ENCODE measurements at places on chromosomes 12 and 14.

GRCh38 chr14:57018065-57018464 lies 207.8 kb upstream of the OTX2 start:
- no peak for DNase-seq

DNA sequence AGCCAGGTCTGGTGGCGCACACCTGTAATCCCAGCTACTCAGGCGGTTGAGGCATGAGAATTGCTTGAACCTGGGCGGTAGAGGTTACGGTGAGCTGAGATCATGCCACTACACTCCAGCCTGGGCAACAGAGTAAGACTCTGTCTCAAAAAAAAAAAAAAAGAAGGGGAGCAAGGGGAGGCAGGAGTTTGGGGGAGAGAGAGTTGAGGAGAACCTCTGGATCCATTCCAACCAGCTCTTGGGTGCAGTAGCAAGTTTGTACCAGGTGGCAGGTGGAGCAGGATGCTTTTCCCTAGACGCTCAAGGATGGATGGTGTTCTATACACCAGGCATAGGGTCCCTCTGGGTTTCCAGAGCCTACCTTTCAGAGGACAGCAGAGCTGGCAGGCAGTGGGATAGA lies 1.9 kb downstream of the NFE2 start:
- no peak for DNase-seq

- no peak for DNase-seq
These were observed 11.5 kb downstream of the TCL1B start for GRCh38 chr14:95697764-95698163.

DNA sequence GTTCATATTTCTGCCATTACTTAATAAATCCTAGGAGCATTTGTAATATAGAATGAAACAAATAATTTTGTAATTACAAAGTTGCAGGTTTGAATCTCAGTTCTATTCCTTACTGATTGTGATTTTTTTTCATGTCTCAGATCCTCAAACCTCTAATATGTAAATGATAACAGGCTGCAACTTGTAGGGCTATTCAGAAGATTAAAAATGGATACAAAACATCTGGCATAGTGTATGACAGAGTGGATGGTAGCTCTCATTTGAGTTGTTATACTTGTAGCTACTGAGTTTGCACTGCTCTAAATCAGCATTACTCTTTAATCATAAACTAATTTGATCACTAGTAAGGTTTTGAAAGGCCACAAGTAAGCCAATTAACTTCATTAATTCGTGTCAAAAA lies 406.3 kb upstream of the MGAT4C start:
- DNase-seq: no peak

- peak; percentile 70 for DNase-seq
These were observed 451.3 kb downstream of the FOXG1 start for GRCh38 chr14:29217813-29218450.

DNA sequence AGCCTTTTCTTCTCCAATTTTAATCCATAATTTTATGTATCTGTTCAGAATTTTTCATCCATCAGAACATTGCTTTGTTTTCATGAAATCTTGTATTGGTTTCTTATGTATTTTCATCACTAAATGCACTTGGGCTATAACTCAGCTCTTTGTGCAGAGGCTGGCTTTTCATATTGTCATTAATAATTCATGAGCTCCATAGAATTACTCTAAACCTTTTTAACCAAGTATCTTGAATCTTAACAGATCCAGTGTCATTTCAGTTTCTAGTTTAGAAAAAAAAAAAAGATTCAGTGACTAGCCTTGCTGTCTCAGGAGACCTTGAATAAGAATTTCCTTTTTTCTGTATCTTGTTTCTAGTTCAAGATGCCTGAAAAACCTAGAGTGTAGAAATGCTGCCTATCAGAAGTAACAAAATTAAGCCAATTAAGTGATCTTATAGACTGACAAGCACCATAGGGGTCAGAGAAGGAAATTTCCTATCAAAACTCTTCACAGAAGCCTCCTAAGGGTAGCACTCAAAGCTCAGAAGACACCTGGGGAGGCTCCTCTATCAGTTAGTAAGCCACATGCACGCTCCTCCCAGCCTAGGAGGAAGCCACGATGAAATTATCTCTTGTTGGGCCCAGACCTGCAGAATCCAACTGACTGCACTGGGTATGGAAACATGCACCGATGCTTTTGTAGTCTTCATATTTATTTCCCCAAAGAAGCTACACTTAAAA lies 163.4 kb downstream of the KICS2 start:
- DNase-seq: no peak

GRCh38 chr14:93133464-93133863 lies 17.7 kb upstream of the ITPK1 start:
- peak; percentile 64 for DNase-seq
